IMR-90 (cell line): ENCODE measurements at places on chromosomes 2 and 18. TPM values are rescaled to one million over a fixed set of nuclear protein-coding genes. Genes with fewer than 3 reads are reported as not detected.

Gene UGT1A4
- total RNA-seq, result not detected in 2 replicates

- DNase-seq, result no peak
Measured at GRCh38 chr2:231680285-231680991, 27.9 kb upstream of the PTMA start.

Gene AMER3
- total RNA-seq, result not detected in 2 replicates

DNA sequence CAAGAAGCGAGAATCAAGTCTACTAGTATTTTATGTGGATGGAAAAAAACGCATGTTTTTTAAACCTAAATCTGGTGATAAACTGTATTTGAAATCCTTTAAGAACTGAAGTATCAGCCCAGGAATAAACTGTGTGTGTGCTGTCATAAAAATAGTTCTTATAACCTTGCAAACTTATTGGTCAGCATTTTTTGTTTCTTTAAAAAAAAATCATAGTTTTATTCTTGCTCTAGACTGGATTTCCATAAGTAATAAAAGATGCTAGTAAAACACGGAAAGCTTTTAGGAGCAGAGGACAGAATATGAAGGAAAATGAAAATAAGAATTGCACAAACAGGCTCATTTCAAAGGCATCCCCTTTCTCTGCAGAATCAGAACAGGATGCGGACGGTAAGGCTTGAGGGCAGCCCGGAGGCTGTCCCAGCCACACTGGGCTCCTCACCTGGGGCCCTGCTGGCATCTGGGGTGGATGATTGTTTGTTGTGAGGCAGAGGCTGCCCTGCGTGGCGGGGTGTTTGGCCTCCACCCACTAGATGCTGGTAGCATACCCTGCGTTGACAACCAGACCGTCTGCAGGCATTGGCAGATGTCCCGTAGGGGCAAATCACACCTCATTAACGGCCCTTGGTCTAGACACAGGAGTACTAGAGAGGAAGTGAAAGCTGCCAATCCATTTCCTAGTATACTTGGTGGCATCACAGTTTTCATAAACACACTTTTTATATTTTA is 52.5 kb downstream of the MBP start:
- DNase-seq, result no peak

- peak; percentile 84 for DNase-seq
Measured at GRCh38 chr2:144519934-144520731, at the start of gene ZEB2. TSS of gene ZEB2 (minus strand) at chr2:144520119. CDS start at chr2:144517350, 2,769 bp downstream.

Gene SKOR2
- total RNA-seq, result not detected in 2 replicates

DNA sequence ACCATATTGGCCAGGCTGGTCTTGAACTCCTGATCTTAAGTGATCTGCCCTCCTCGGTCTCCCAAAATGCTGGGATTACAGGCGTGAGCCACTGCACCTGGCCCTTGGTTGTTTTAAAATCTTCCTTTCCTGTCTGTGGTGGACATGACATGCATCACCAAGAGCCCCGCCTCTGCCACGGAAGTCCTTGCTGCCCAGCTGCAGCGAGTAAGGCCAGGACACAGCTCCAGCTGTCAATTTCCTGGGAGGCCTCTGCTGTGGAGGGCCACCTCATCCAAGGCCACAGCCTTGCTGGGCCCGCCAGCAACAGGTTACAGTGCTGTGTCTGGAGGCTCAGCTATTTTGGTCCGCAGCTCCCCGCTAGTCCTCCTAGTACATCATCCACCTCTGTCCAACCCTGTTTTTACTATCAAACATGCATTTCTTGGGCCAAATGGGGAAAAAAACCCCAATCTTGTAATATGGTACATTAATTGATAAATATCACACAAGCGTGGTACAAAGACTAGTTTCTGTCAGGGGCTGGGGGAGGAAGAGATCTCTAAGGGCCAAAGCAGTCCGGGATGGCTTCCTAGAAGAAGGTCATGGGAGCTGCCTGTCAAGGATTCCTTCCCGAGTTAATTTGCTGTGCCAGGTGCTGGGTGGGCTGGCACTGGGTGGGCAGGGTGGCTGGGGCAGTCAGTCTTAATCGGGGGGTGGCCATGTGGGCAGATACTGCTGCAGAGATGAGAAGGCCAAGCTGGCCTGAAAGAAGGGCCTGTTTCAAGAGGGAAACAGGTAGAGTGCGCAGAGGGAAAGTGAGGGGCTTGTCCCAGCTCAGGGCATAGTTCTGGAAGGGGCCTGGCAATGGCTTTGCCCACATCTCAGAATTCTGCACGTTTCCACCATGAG is 100.5 kb downstream of the INHBB start:
- no peak for DNase-seq

DNA sequence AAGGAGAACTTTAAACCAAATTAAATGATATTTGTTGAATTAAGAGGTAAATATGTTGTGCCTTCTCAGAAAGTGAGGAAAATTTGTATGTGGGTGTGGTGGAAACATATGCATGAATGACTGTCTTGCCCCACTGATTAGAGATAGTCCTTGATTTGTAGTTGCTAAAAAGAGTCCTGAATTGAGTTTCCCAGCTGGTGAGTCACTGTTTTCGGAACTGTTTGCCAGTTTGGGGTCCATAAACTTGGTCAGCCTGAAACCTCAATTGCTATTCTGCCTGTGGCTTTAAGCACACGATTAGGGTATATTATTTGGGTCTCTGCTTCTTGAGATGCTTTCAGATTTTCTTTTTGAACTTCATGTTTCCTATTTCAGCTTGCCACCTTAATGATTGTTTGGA is 53.3 kb downstream of the PIKFYVE start:
- DNase-seq, result no peak

- DNase-seq, result no peak
Measured at GRCh38 chr2:175852879-175853615, 149.0 kb downstream of the LNPK start.

DNA sequence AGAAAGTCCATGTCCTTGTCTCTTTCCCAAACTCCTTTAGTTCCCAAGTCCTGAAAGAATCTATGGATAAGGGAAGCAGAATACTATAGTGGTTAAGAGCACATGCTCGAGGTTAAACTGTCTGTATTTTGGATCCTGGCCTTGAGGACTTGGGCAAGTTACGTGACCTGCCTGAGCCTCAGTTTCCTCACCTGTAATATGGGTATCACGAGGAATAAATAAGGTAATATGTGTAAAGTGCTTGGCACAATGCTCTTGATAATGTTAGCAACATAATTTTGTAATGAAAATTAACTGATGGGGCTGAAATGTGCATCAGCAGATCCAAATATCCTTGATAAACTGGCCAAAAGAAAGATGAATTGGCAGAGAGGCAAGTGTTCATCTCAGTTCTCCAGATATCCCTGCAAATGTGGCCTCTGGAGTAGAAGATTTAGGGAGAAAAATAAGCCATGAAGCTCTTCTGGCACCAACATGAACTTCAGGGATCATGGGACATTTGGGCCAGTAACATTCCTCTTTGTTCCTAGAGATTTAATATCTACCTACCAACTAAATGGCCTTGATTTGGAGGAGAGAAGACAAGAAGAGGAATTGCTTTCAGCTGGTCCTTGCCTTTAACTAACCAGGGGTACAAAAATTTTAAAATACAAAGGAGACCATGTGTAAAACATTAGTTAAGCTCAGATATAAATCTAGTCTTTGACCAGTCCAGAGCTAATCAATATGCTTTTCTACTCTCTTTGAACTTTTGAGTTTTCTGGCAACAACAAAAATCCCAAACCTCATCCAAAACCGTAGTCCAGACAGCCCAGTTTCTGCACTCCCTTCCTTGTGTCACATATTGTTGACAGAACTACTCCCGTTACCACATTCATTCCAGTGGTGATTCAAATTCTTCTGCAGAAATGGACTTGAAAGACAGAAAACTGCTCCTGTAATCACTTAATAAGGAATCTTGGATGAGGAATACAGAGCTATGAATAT is 52.7 kb upstream of the EML4 start:
- DNase-seq, result peak; percentile 70

DNA sequence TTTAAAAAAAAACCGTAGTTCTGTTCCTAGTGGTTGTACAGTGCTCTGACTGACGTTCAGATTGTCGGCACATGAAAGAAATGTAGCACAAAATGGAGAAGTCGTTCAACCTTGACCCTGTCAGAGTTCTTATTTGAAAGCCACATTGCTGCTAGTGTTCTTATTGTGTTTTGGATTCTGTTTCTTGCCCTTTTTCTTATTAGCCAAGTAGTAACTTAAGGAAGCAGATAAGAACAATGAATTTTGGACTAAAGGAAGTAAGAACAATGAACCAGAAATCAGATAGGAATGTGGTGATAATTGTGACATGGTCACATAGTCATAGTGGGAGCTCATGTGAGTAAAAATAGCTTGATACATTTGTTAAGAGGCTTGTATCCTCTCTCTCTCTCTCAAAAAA is 45.9 kb downstream of the RPIA start:
- DNase-seq, result peak; percentile 13

- DNase-seq, result peak; percentile 88
Measured at GRCh38 chr18:48623468-48624235, 84.8 kb downstream of the CTIF start.

- DNase-seq, result peak; percentile 33
Measured at GRCh38 chr2:150309311-150310080, 178.0 kb downstream of the RND3 start.

Gene NPHP1
- 1.8 and 2.8 TPM in 2 replicates for total RNA-seq

DNA sequence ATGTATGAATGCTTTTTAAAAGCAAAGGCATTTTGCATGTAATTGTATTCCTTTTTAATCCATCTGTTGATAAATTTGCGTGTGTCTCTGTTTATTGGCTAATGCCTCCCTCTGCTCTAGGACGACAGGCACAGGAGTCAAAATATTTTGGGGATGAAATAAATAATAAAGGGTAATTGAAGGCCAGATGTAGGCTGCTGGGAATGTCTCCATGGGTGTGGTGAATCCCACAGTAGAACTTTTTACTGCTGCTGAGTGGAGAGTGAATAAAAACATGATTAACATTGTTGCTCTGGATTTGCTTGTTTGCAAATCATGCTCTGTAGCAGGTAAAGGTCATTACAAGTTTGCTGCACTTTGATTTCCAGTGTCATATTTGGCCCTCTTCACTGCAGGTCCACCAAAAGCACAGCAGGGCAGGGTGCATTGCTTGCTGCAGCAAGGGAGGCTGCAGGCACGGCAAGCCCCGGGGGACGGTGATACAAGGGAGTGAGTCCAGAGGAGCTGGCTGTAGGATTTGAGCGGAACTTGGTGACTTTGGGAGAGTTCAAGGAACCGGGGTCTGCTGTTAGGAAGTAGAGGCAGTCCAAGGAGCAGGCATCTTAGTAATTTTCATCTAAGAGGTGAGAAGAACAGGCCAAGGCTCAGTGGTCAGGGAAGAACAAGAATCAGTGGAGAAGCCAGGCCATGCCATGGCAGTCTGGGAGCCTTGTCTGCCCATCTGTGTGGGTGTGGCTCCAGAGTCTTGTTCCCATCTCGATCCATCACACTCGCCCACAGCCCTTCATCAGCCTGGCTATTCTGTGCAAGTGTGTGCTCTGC is 201.5 kb upstream of the RAB6C start:
- no peak for DNase-seq

GRCh38 chr2:206984206-206984605 is 44.9 kb downstream of the CPO start:
- DNase-seq, result peak; percentile 79

GRCh38 chr2:125086313-125087184 is 1061.5 kb downstream of the CNTNAP5 start:
- DNase-seq, result no peak

Gene FOXI3
- total RNA-seq, result not detected in 2 replicates

Gene PLA2R1
- 0.28 and 0.54 TPM in 2 replicates for total RNA-seq

DNA sequence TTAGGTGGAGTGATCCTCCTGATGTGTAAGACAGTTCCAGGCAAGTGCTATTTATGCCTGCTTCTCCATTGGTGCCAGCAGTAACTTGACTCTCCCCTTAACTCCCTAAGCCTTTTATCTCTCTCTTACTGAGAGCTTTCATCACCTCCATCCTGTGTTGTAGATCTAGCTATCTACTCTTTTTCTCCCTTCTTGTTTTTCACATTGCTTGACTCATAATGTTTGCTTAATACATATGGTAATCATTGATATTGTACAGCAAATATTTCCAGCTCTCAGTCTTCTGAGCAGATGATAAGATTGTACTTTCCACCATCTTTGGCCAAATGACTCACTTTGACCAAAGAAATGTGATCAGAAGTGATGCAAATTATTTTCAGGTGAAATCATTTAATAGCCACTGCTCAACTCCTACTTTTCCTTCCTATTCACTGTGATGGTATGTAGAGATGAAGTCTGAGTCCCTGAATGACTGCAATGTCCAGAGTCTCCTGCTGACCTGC is 165.0 kb downstream of the PLCL1 start:
- peak; percentile 65 for DNase-seq

DNA sequence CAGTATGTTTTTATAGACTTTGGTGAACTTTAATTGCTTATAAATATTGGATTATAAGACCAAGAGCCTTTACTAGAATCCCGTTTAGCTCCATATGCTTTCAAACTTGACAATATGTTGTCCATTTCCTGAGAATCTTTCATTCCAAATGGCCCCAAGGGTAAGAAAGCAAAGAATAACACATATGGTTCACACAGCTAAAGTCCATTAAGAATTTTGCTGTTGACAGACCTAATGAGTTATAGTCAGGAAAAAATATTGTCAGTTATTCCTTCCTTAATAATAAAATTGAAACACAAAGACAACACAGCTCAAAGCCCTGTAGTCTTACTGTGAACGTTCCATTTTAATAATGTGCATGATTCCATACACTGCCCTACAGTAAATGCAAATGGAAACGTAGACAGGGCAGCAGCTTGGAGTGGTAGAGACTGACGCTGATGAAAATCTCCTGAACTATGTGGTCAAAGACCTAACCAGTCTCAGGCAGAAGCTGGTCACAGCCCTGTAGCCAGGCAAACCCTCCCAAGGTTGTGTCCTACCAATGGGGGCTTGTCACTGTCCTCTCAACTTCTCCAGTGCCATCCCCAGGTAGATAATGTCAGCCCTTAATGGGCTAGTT is 49.0 kb upstream of the ATIC start:
- no peak for DNase-seq

- no peak for DNase-seq
Measured at GRCh38 chr2:14125624-14126293, 506.8 kb upstream of the LRATD1 start.

GRCh38 chr2:157252529-157252928 is 5.0 kb upstream of the GALNT5 start:
- no peak for DNase-seq

DNA sequence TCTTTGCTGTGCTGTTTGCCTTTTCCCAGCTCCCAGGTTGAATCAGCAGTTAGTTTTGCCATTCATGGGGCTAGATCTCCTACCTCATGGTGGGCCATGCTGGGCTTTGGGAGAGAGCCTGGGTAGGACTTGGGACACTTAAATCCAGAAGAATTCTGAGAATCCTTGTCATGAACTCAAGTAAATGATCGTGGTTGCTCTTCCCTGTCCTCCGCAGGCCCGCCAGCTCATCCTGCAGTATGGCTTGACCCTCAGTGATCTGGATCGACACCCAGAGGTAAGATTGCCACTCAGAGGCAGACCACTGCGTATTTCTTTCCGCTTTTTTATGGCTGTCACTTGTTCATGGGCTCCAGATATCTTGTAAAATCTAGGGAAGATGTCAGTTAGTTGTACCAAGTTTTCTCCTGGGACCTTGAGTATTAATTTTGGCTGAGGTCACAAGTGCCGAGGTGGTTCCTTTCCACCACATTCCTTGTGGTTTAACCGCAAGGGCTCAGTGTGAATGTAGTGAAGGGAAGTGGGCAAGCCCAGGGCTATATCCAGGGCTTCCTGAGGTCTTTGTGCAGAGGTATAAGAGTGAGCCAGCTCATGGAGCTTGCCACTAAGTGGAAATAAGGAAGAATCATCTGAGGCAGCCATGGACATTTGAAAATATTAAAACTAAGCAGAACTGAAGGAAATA is 37.7 kb downstream of the RPIA start:
- DNase-seq, result no peak
